ENCODE measurements at places on chromosomes 11 and 22.
A peak's percentile ranks its signal among the peaks of the same experiment; 100 is the strongest.

- H3K4me3 ChIP-seq: no peak overlapping the region
- H3K36me3 ChIP-seq: no peaks in the 10 kb centered on the region
- H3K27me3 ChIP-seq: peaks cover 6% of the 10 kb centered on the region
- no peak overlapping the region for H3K27ac ChIP-seq
Observed at GRCh38 chr11:58688789-58689503, 42.8 kb downstream of the GLYAT start.

DNA sequence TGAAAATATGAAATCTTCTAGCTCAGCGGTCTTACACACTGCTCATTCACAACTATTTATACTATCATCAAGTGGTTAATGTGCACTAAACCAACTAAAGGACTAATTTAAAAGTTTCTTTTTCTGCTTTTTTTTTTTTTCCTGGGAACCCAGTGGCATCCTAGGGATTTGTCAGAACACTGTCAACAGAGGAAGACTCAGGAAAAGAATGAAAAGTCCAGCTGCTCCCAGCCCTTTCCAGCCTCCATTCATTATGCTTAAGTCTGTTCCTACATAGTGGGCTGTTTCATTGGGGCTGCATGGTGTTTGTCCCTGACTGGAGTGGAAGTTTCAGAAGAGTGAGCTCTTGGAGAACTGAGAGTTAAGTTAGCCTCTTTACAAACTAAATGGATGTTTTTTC, 391.1 kb downstream of the AASDHPPT start:
- H3K27me3 ChIP-seq: no peaks in the 10 kb centered on the region
- H3K36me3 ChIP-seq: no peaks in the 10 kb centered on the region
- no peaks in the 10 kb centered on the region for H3K4me1 ChIP-seq
- DNase-seq: no peak
- H3K4me3 ChIP-seq: no peak overlapping the region

- peaks cover 22% of the 10 kb centered on the region for H3K4me1 ChIP-seq
- peak overlapping the region; percentile 41 for H3K27ac ChIP-seq
- no peaks in the 10 kb centered on the region for H3K27me3 ChIP-seq
- no peak overlapping the region for H3K4me3 ChIP-seq
- H3K36me3 ChIP-seq: peaks cover 4% of the 10 kb centered on the region
- DNase-seq: no peak
Observed at GRCh38 chr11:66181632-66182315, 86.7 kb upstream of the RAB1B start.

- no peaks in the 10 kb centered on the region for H3K36me3 ChIP-seq
- no peak overlapping the region for H3K27ac ChIP-seq
- no peaks in the 10 kb centered on the region for H3K27me3 ChIP-seq
- peak; percentile 65 for DNase-seq
Observed at GRCh38 chr22:23402275-23403151, 177.6 kb downstream of the IGLL1 start.

GRCh38 chr22:37457093-37457893, 28.9 kb downstream of the MFNG start:
- peak; percentile 91 for DNase-seq

- DNase-seq: no peak
- H3K4me1 ChIP-seq: no peaks in the 10 kb centered on the region
- no peak overlapping the region for H3K4me3 ChIP-seq
- H3K36me3 ChIP-seq: no peaks in the 10 kb centered on the region
Observed at GRCh38 chr22:50697667-50698506, 25.3 kb downstream of the SHANK3 start.

DNA sequence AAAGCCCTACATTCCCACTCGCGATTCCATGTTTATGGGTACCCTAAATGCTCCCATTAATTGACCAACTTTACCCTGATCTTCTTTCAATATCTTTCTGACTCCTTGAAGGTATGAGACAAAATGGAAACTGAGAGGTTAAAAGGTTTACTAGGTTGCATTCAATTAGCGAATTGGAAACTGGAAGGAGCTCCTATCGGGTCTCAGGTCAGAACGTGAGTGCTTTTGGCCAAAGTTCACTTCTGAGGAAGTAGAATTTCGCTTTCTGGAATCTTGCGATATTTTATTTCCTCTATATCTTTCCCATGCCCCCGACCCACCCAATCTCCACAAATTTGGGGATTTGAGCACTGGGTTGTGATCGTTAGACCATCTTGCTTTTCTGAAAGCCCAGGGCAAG, 2.6 kb downstream of the EHF start:
- H3K4me1 ChIP-seq: peaks cover 11% of the 10 kb centered on the region
- no peak for DNase-seq
- H3K27ac ChIP-seq: peak overlapping the region; percentile 18
- no peaks in the 10 kb centered on the region for H3K36me3 ChIP-seq
- H3K4me3 ChIP-seq: no peak overlapping the region
